ENCODE measurements at places on chromosomes 11 and 22.

- DNase-seq = no peak
Measured at GRCh38 chr22:23841736-23842445, 3.1 kb upstream of the DERL3 start.

- DNase-seq = no peak
Measured at GRCh38 chr11:11463405-11463804, 110.4 kb upstream of the CSNK2A3 start.

- no peak for DNase-seq
Measured at GRCh38 chr22:20232781-20233180, 35.3 kb downstream of the RTN4R start.

GRCh38 chr11:86249307-86250098, 5.0 kb downstream of the EED start:
- DNase-seq = no peak

Data from activated naive CD8-positive, alpha-beta T cell treated with anti-CD3 and anti-CD28 coated beads for 36 hours (primary cell).